ENCODE measurements at places on chromosomes 16 and 17.

DNA sequence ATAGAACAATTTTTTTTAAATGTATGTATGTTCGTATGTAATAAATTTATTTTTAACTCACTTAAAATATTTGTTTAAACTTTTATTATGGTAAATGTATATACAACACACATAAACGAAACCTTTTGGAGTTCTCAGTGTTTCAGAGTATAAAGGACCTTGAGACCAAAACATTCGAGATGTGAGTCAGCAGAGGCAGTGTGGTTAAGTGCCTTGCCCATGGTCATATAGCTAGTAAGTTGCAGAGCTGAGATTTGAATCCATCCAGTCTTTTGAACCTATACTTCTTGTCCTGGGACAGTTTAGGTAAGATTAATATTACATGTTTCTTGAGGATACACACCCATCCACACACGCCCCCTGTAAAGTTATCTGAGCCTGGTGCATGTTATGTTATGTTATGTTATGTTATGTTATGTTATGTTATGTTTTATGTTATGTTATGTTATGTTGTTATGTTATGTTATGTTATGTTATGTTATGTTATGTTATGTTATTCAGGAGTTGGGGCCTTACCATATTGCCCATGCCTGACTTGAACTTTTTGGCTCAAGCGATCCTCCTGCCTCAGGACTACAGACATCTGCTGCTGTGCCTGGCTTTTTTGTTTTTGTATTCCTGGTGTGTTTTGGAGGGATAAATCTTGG is 41.8 kb downstream of the TNRC6A start:
- DNase-seq: no peak

DNA sequence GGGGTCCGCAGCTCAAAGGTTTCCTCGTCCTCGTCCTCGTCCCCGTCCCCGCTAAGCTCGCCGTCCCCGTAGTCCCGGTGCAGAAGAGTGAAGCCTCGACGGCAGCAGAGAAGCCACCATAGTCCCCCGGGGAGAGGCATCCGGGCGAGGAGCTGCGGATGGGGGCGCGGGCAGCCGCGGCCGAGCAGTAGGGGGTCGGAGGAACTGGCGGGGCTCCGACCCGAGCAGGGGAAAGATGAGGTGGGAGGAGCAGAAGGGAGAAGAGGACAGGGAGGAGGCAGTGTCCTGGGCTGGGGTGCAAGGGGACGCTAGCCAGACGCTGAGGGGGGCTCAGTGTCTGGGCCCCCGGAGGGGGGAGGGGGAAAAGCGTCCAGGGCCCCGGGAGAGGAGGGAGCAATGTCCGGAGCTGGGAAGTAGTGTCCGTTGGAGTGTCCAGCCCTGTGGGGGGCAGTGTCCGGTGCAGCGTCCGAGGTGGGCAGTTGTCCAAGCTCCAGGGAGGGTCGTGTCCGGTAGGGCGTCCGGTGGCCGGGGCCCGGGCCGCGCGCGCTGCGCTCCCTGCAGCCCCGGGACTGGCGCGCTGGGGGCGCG is at the start of gene PLEKHH3:
Gene PLEKHH3, minus strand, starts transcription at position 571 of the 588 bp plus-strand sequence. Its CDS starts 431 bp downstream, at position 140.
- DNase-seq: peak; percentile 67

GRCh38 chr17:61230972-61231820 is 168.4 kb upstream of the TBX2 start:
- no peak for DNase-seq

- peak; percentile 77 for DNase-seq
Observed at GRCh38 chr16:84356591-84357116, 11.7 kb upstream of the ATP2C2 start.

GRCh38 chr16:25585526-25585925 is 106.2 kb upstream of the HS3ST4 start:
- DNase-seq: no peak

DNA sequence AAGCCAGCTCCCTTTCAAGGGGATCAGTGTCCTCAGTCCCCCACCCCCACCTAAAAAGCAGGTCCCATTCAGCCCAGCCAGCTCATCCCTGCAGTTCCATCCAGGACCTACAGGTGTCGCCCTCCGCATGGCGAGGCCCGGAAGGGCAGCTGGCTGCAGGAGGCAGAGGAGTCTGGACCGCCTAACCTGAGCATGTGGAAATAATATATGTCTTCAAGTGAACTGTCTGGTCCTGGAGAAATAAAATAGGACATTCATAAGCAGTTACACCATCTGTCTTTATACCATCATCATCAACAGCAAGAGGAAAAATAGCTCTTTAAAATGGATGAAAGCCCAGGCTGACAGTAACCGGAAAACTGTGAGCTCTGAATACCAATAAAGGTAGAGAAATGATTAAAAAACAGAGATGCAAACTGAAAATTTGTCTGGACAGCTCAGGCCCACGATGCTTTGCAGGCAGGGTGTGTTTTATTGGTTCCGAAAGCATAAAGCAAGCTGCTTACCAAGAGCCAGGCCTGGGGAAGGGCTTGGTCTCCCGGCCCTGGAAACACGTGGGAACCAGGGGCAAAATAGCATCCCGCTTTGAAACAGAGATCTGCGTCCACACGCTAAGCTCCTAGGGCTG is 215.2 kb downstream of the ZFHX3 start:
- DNase-seq: peak; percentile 29

GRCh38 chr17:17810084-17810894 is 26.5 kb downstream of the SREBF1 start:
- DNase-seq: no peak

GRCh38 chr16:81808933-81809480 is 29.9 kb downstream of the PLCG2 start:
- DNase-seq: no peak

DNA sequence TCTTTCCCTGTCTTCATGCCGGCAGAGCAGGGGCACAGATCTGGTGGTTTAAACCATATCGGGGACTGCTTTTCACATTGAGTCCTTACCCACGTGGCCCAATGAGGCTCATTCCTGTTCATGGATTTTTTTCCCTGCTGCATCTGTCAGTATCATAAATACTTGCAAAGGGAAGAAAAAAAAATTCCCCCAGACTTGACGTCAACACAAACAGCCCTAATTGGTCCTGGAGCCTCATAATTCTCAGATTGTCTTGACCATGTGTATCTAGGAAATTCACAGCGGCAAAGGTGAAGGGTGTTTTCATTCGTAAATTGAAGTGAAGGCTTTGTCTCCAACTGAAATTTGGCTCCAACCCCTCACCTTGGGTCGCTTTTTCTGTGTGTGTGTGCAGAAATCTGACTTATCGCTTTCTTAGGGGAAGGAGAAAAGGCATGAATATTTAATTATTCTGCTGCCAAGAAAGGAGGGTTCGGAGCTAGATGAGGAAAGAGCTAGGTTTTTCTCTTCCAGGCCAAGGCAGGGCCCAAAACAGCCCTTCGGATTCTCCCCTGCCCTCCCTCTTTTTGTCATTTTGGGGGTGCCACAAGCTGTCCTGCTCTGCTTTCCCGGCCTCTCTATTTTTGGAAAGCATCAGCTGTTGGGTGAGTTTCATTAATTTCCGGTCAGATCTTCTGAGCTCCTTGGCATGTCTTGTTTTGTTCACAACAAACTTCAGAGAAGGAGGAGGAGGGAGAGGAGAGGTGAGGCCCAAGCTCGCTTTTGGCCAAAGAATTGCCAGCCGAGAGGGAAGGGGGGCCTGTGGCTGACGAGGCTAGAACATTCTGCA is 17.8 kb upstream of the CIBAR2 start:
- no peak for DNase-seq

GRCh38 chr16:24848065-24848464 is 2.3 kb downstream of the SLC5A11 start:
- no peak for DNase-seq

DNA sequence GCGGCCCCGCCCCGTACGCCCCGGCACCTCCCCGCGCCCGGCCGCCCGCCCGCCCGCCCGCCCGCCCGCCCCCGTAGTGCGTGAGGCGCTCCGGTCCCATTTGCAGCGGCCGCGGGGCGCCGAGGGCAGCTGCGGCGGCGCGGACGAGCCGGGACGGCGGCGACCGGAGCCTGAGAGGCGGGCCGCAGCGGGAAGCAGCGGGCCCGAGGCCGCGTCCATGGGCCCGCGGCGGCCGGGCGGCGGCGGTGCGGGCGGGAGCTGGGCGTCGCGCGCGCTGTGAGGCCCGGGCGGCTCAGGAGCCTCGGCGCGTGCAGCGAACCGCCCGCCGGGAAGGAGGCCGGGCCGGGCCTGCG is at the start of gene MPRIP:
Gene MPRIP, plus strand, starts transcription at position 74 of the 353 bp plus-strand sequence. CDS start 392 bp downstream, outside the sequence.
- DNase-seq: no peak

- peak; percentile 33 for DNase-seq
Observed at GRCh38 chr16:1414532-1415260, at the start of gene UNKL. UNKL (minus strand) TSS chr16:1414704; CDS start chr16:1414691, 13 bp downstream.
